ENCODE measurements at places on chromosomes 3 and 15.

GRCh38 chr15:52329150-52329549 lies 33.5 kb upstream of the MYO5C start:
- no peak for DNase-seq

GRCh38 chr3:106514431-106514830 lies 645.6 kb upstream of the CBLB start:
- no peak for DNase-seq

GRCh38 chr3:108588601-108589000 lies 637 bp downstream of the CIP2A start:
- no peak for DNase-seq

DNA sequence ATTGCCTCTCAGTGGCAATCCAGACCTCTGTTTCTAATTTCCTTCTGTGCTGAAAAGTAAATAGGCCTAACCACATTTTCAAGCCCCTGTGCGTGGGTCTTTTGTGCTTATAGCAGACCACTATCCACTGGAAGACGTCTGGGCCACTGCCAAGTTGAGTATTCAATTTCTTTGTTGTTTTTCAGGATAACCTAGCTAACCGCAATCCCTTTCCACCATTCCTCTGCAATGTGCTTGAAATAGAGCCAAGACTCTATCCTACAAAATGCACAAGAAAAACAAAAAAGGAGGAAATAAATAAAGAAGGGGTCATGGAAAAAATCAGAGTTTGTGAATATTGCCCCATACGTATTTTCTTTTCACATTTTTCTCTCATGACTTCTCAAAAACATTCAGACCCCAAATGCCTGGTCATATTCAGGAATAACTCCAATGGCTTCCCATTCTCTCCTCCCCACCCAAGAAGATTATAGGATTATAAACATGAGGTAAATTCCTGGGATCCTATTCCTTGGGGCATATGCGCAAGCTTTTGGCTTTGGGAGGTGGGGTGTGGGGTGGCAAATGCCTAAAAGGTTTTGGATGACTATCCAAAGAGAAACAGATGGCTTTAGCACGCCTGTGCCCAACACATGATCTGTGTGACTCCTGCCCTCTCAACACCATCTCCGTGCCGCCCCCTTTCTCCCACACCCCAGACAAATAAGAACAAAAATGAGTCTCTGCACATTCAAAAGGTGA lies 217.9 kb upstream of the THBS1 start:
- no peak for DNase-seq

GRCh38 chr3:64878362-64878761 lies 190.6 kb upstream of the ADAMTS9 start:
- DNase-seq, result no peak

- DNase-seq, result no peak
These were observed 41.3 kb downstream of the CHDH start for GRCh38 chr3:53804697-53805462.

DNA sequence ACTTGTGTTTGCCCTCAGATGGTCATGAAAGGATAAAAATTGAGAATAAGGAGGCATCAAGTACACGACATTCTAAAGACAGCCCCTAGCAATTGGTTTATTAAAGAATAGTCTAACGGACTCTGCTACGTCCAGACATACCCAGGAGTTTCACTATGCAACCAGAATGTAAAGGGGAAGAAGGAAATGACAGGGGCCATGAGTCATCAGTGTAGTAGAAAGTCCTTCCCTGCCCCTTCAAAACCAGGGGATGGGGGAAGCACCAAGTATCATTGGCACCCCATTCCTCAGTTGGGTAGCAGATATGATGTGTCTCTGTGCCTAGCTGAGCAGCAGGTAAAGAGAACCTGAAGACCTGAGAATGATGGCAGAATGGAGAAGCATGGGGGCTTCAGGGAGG lies 367.4 kb downstream of the IL20RB start:
- DNase-seq, result no peak

GRCh38 chr15:99443768-99444446 lies 121.9 kb upstream of the MEF2A start:
- DNase-seq, result no peak

DNA sequence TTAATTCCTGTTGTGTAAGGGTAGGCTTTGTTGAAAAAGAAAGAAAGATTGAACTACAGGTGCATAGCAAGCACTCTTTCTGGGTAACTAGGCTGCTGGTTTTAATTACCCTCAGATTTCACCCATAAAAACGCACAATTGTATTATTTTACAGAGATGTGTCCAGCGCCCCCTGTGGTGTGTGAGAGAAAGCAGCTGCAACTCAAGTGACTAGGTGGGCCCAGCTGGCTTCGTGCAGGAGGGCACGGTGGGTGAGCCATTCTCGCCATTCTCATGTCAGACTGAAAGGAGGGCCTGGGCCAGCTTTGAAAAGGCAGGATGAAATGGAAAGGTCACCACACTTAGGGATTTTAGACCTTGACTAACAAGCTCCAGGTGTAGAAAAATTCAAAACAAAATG lies 122.6 kb downstream of the LRIG1 start:
- DNase-seq, result no peak

GRCh38 chr15:80404761-80405553 lies 775 bp downstream of the ARNT2 start:
- no peak for DNase-seq

DNA sequence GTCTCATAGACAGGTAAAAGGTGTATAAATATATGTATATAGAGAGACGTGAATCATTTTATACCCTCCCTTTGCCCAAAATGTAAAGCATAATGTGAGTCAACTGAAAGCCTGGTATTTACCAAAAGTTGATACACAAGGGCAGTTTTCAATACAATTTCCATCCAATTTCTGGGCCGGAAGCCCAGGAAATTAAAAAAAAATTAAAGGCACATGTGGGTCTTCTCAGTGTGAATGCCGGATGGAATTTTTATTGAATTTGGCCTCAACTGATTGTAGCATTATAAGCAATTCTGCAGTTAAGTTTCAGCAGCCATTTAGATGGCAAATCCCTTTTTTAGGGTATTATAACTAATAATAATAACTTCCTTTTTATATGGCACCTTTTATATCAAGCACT lies 3.3 kb upstream of the CNTN3 start:
- DNase-seq, result no peak

GRCh38 chr15:52678468-52679231 lies 538 bp downstream of the ATOSA start:
- peak; percentile 16 for DNase-seq

DNA sequence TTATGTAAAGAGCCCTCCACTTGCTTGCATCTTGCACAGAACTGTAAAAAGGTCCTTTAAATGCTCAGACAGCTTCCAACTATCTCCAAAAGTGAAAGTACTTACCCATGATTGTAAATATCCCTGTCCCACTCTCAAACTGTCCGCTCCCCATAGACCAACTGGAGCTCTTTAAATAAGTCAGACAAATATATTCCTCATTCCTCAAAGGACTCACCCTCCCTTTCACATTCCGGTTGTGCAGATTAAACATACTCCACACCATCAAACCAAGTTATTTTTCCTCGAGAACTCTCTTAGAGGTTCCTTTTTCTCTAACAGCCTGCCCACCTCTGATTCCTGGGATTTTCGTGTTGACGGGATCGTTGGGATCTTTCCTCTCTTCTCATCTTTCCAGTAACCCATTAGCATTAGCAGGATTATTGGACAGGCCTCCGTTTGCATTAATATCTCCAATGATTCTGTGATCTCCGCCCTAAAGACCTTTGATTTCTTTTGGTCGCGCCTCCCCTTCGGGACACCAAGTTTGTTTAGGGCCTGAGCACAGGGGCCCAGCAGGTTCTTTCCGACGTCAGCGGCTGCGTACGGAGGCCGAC lies 763 bp downstream of the GOLGB1 start:
- no peak for DNase-seq

Measured in stimulated activated CD4-positive, alpha-beta T cell treated with anti-CD3 and anti-CD28 coated beads, TNF-alpha, amount 100 ng/mL, for 24 hours (primary cell).